ENCODE measurements at places on chromosomes 7 and 10. TPM values are rescaled to one million over a fixed set of nuclear protein-coding genes. Genes with fewer than 3 reads are reported as not detected.

GRCh38 chr7:1058821-1059199, 14.5 kb downstream of the GPR146 start:
- no peak for DNase-seq

GRCh38 chr10:80442879-80443278, 11.2 kb upstream of the TSPAN14 start:
- DNase-seq = no peak

The KLLN gene
- 0.77 TPM for total RNA-seq

GRCh38 chr10:13450069-13450468, 78.7 kb downstream of the BEND7 start:
- peak; percentile 64 for DNase-seq

The ABCB1 gene
- total RNA-seq = not detected

The UCMA gene
- not detected for total RNA-seq

GRCh38 chr10:6347391-6347951, 144.7 kb downstream of the PFKFB3 start:
- DNase-seq = no peak

DNA sequence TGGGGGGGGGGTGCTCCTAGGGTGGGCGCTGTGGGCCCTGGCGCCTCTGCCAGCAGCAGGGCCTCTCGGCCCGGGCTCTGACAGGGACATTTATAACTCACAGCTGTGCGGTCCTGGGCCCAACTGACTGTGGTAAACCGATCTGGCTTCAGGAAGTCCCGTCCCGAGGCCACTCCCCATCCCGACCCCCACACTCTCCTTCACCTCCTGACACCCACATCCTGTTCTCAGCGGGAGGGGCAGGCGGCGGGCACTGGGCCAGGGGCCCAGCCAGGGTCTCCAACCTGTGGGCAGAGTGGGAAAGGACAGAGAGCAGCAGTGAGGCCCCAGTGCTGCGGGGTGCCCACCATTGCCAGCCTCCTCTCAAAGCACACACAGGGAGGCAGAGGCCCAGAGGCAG, 69.1 kb downstream of the ZMIZ1 start:
- peak; percentile 57 for DNase-seq
